ENCODE measurements at places on chromosomes 5 and 9.

DNA sequence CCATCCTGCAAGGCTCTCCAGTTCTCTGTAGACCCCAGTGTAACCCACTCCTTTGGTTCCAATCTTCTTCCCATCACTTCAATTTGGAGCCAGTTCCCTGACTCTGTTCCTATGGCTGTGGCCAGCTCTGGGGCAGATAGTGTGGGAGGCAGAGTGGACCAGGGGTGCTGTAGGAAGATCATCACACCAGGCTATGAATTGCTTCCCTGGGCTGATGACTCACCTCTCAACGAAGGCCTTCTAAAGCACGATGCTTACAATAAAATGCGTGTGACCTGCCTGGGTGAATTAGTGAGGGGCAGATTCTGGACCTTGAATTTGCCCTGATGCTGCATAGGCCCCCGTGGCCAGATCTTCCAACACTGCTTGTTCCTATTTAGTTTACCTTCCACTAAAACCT is 289.7 kb downstream of the FBXL7 start:
- no peak for DNase-seq

DNA sequence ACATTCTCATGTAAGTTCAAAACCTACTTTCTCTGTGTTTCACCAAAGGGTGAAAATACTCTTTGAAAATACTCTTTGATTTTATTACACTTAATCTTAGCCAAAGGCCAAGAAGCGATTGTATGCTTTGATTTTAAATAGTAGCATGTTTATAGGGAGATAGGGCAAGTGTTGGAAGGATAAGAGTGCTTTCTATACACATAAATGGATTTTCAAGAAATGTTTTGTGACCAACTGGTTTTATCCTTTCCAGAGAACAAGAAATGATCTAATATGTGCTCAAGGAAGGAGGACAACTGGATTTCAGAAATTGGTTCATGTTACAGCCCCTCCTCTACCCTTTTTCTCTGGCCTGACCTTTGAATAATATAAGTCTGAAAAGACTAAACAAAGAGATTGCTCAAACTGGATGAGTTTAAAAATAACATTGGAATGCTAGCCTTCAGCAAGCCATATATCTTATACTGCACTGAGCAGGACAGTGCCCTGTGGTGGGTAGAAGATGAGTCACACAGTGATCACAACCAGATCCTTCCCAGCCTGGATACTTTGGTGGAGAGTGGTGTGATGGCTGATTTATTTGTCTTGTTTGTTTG is 13.1 kb downstream of the PALM2AKAP2 start:
- no peak for DNase-seq

DNA sequence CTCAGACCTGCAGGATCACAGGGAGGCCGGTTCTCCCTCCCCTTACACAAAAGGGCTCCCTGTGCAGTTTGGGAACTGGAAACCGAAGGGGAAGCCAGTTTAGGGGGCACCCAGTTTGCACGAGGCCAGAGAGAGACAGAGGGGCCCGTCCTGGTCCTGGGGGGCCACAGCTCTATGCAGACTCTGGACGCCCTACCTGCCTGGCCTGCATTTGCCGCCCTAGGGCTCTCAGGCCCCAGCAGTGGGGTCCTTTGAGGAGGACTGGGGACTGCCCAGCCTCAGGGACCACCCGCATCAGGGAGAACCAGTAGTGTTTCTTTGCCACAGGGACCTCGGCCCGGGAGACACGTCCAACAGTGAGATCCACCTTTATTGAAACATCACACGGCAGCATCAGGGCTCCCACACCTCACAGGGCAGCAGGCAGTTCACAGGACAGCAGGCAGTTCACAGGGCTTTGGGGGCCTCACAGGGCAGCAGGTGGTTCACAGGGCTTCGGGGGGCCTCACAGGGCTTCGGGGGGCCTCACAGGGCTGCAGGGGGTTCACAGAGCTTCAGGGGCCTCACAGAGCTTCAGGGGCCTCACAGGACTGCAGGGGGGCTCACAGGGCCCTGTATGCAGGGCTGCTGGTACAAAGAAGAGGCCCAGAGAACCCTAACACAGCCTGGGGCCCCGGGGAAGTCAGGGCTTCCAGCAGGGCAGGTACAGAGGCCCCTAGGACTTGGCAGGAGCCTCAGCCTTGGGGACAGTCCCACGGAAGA is 648 bp upstream of the NSMF start:
- DNase-seq: no peak

DNA sequence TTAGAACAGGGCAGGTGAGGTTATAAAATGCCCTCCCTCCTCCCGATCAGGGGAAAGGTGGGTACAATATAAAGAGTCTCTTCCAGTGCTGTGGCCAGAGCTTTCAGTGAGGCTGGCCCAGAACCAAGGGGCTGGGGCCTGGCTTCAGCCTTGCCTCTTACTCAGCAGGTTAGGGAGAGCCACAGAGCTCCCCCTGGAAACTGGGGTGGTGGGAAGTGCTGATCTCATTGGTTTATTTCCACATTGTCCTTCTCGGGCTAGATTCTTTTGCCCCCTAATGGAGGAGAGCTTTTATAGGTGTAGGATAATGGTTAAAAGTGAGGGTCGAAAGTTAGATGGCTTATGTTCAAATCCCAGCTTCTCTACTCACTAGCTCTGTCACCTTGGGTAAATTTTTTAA is 186.7 kb upstream of the TBC1D2 start:
- no peak for DNase-seq

DNA sequence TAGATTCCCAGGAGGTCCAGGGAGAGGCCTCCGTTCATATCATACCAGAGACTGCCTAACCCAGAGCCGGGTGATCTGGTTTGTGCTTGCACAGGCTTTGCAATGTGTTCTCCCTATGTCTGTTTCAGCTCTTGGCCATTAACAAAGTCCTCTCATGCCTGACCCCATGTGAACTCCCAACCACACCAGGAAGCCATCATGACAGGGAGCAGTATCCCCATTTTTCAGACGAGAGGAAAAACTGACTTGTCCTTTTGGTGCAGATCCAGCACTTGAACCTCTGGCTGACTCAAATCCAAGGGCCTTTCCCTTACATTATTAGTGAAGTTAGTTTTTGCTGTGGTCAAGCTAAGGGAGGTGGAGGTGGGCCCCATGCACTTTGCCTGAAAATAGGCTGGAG is 58.4 kb downstream of the TEX10 start:
- DNase-seq: no peak

DNA sequence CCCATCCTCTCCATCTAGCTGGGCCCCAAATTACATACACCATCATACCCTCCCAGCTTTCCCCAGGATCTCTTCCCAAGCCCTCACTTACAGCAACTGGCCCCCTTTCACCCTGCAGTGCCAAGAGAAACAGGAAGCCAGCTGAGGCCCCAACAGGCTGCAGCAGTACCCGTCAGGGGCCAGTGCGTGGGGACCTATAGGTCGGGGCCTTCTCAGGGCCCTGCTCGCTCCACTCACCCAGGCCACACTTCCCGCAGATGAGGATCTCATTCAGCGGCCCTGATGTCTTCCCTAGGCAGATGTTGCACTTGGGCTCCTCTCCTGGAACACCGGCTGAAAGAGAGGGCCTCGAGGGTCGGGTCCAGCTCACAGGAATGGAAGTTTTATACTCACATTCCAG is 6.8 kb downstream of the PHF19 start:
- no peak for DNase-seq

- DNase-seq: no peak
These were observed 245.9 kb downstream of the SH3GL2 start for GRCh38 chr9:17824616-17825264.

DNA sequence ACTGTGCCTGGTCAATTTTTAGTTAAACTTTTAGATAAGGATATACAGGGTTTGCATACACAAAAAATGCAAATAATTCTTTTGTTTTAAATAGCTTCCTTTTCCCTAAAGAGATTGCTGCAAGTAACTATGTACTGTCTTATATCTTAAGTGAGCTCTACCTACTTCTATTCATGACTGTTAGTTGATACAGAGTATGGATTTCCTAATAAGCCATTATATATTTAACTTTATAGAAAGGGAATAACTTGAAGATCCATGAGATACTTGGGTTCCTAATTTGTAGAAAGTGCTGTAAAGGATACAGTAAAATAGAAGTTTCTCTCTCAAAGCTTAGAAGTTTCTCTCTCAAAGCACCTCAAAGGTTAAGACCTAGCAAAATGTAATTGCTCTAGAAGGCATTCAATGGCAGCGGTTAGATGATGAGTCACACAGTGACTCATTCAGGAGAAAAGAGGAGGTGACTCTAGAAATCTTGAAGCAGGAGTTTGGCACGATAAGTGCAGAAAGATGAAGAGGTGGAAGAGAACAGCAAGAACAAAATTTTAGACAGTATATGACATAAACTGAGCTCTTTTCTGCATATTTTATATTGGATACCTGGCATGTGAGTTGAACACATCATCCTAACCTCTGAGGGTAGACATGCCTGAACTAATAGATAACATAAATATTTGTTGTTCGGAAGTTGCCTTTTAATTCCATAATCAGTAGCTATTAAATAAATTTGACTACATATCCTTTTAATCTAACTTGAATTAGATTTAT is 5.5 kb upstream of the DNAJC21 start:
- DNase-seq: no peak

DNA sequence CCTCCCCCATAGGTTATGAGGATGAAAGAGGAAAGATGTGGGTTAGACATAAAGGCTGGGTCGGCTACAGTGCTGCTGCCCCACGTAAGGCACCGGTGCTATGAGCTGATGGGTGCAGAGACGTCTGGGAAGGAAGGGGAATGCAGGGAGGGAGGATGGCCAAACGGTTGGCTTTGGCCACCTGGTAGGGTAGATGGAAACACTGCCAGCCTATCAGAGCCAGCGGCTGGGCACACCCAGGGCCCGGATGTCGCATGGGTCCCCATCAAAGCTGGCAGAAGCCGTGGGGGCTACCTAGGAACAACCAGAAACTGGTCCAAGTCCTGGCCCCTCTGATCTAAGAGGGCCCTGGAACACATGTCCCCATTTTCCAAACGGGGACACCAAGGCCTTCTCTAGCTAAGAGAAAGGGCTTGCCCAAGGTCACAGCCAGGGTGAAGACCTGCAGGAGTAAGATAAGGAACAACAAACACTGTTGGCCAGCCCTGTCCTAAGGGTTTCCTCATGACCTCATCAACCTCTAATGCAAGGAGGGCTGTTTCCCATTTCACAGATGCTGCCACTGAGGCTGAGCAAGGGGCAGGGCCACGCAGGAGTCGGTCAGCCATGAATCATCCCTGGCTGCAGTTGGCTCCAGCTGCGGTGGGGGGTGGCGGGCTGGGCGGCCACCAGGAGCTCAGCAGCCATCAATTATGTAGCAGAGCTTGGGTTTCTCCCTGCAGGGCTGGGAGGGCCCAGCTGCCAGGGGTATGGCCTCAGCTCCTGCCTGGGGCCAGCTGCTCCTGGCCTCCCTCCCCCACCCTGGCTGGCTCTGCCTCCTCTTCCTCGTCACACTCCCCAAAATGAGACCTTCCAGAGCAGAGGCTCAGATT is 4.9 kb downstream of the SH3GLB2 start:
- no peak for DNase-seq

GRCh38 chr5:93476251-93476742 is 104.7 kb downstream of the NR2F1-AS1 start:
- no peak for DNase-seq

DNA sequence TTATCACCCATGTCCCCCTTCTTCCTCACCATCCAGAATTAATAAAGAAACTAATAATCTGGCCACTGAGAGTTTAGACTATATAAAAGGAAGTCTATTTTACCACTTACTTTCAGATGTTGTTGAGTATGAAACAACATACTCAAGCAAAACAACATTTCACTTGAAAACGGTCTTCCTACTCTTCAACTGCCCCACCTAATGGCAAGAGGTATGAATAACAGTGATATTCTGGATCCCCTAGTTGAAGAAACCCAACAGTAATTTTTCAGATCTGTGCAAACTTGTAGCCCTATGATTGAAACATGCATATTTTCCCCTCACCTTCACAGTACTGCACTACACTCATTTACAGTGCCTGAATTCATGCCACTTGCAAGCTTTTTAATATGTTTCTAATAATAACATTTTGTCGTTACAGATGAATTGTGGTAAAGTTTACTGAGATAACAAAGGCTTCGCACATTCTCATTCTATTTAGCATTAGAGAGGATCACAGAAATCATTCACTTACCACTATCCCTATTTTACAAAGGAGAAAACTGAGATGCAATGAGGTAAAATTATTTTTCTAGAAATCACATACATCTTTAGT is 267.9 kb upstream of the PDE4D start:
- peak; percentile 2 for DNase-seq

- DNase-seq: no peak
These were observed 64.8 kb upstream of the SLC1A1 start for GRCh38 chr9:4425319-4426045.

- DNase-seq: peak; percentile 17
These were observed 134.6 kb upstream of the RASEF start for GRCh38 chr9:83197591-83197990.

GRCh38 chr5:149110406-149110805 is 30.9 kb upstream of the ABLIM3 start:
- DNase-seq: no peak

Data from retinal pigment epithelial cell (primary cell).